ENCODE measurements at places on chromosomes 6 and 20. TPM values are rescaled to one million over a fixed set of nuclear protein-coding genes. Genes with fewer than 3 reads are reported as not detected.

DNA sequence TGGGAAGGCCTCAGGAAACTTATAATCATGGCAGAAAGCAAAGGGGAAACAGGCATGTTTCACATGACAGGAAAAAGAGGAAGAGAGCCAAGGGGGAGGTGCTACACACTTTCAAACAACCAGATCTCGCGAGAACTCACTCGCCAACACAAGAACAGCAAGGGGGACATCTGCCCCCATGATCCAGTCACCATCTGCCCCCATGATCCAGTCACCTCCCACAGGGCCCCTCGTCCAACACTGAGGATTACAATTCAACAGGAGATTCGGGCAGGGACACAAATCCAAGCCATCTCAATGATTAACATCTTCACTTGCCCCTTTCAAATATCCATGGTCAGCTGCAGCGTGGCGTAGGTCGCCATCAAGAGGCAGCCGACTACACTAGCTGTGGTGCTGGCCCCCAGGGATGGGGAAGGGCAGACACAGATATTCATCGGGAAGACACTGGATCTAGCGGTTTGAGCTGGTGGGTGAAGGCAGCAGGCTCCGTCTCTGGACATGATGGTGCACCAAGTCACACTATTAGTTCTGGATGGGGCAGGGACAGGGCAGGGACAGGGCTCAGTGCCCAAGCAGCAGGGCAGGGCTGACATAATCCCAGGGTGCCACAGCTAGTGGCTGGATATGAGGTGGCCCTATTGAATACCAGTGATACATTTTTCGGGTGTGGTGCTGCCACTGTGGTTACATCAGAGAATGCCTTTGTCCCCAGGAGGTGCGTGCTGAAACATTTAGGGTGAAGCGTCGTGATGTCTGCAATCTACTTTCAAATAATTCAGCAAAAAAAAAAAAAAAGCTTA, 31.6 kb downstream of the TUBB2B start:
- H3K4me1 ChIP-seq = peaks cover 6% of the 10 kb centered on the region
- H3K27ac ChIP-seq = no peak overlapping the region
- no peaks in the 10 kb centered on the region for H3K36me3 ChIP-seq
- DNase-seq = no peak

DNA sequence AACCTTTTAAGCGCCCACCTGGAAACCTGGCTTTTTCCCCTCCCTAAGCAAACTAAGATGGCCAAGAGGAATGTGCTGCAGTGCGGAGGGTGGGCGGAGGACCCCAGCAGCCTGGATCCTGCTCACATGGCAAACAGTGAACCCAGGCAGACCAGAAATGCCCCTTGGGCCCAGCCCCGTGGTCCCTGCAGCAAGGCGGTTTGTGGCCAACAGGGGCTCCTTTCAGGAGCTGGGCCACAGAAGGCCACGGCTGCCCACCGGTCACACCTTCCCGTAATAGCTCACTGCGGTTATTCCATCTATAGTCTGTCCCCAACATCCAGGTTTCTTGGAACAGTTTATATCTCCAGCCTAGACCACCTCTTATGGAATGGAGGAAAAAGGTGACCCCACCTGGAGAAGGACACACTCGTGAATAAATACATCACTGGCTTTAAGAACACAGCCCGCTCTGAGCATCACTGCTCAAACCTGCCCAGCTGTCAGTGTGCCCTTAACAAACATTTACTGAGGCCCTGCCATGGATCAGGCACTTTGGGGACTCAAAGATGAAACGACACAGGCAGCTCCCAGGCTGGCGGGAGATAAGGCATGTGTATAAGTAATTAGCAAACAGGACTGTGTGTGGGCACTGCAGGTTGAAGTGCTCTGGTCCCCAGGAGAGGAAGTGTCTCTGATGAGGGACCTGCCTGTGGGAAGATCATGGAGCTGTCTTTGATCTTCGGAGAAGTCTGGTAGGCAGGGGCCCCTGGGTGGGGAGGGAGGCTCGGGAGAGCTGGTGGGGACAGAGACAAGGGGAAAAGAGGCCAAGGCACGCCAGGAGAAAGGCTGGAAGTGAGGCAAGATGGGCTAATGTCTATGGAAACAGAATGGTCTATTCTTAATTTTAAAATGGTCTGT, 3.2 kb upstream of the TUBB1 start:
- H3K4me3 ChIP-seq = no peak overlapping the region
- no peaks in the 10 kb centered on the region for H3K27me3 ChIP-seq
- no peaks in the 10 kb centered on the region for H3K36me3 ChIP-seq

- no peak for DNase-seq
- peaks cover 23% of the 10 kb centered on the region for H3K27me3 ChIP-seq
- H3K36me3 ChIP-seq = no peaks in the 10 kb centered on the region
- H3K27ac ChIP-seq = no peak overlapping the region
- H3K4me3 ChIP-seq = no peak overlapping the region
These were observed 62.4 kb downstream of the TFAP2C start for GRCh38 chr20:56691325-56691998.

GRCh38 chr6:26216359-26216885, 129.2 kb downstream of the HFE start:
- no peaks in the 10 kb centered on the region for H3K36me3 ChIP-seq
- H3K4me3 ChIP-seq = peak overlapping the region; percentile 61
- H3K27ac ChIP-seq = peak overlapping the region; percentile 81
- peaks cover 4% of the 10 kb centered on the region for H3K4me1 ChIP-seq
- peak; percentile 70 for DNase-seq

GRCh38 chr6:18491308-18492045, 104.3 kb downstream of the RNF144B start:
- H3K4me3 ChIP-seq = no peak overlapping the region
- no peaks in the 10 kb centered on the region for H3K36me3 ChIP-seq
- no peaks in the 10 kb centered on the region for H3K27me3 ChIP-seq

- peaks cover 4% of the 10 kb centered on the region for H3K4me1 ChIP-seq
- H3K36me3 ChIP-seq = no peaks in the 10 kb centered on the region
These were observed 2.0 kb upstream of the MYLIP start for GRCh38 chr6:16126861-16127260.

- H3K27ac ChIP-seq = no peak overlapping the region
- no peaks in the 10 kb centered on the region for H3K36me3 ChIP-seq
- H3K4me3 ChIP-seq = no peak overlapping the region
- no peaks in the 10 kb centered on the region for H3K4me1 ChIP-seq
- peaks cover 2% of the 10 kb centered on the region for H3K27me3 ChIP-seq
These were observed 535 bp downstream of the NCR2 start for GRCh38 chr6:41335943-41336342.

The SUMO4 gene
- 0.50 TPM for polyA plus RNA-seq

All from heart left ventricle (tissue), 16 donors.